Dermis lymphatic vessel endothelial cell (primary cell): ENCODE measurements at places on chromosomes 16 and 17. TPM values are rescaled to one million over a fixed set of nuclear protein-coding genes. Genes with fewer than 3 reads are reported as not detected.

The TBX21 gene
- under 0.01 and 0.09 TPM in 2 replicates for total RNA-seq

The CES2 gene
- total RNA-seq = 13.8 and 15.1 TPM in 2 replicates

The PDE6G gene
- total RNA-seq = 1.2 and 4.3 TPM in 2 replicates

The TMEM238L gene
- not detected in 2 replicates for total RNA-seq

The ZNRF1 gene
- total RNA-seq = 9.0 and 10.8 TPM in 2 replicates

The ADAMTS18 gene
- 4.3 and 14.5 TPM in 2 replicates for total RNA-seq

The CYBA gene
- total RNA-seq = 329 and 521 TPM in 2 replicates

The TEDC2 gene
- total RNA-seq = 1.7 and 2.1 TPM in 2 replicates

The CCDC78 gene
- 0.22 and 0.34 TPM in 2 replicates for total RNA-seq

The PIRT gene
- total RNA-seq = not detected in 2 replicates

The TCAP gene
- total RNA-seq = 0.60 and 0.65 TPM in 2 replicates

The TBC1D28 gene
- total RNA-seq = not detected in 2 replicates

The TMC6 gene
- total RNA-seq = 33.3 and 41.2 TPM in 2 replicates

The LRRC36 gene
- 0.11 TPM in 1 of 2 replicates, not detected in the other for total RNA-seq

The HNF1B gene
- total RNA-seq = not detected in 2 replicates

The CA5A gene
- not detected in 2 replicates for total RNA-seq

The HSD11B2 gene
- 0.09 TPM in 1 of 2 replicates, not detected in the other for total RNA-seq

The NPIPA3 gene
- total RNA-seq = 0.11 and 0.52 TPM in 2 replicates

The HOXB4 gene
- 0.76 and 1.4 TPM in 2 replicates for total RNA-seq

The KRT23 gene
- total RNA-seq = 0.34 and 1.7 TPM in 2 replicates

The DOC2B gene
- total RNA-seq = 6.0 and 7.8 TPM in 2 replicates

The LDHD gene
- total RNA-seq = 0.34 and 0.65 TPM in 2 replicates

The KRTAP4-3 gene
- total RNA-seq = not detected in 2 replicates

The TRPV3 gene
- under 0.01 TPM in 1 of 2 replicates, not detected in the other for total RNA-seq

The MILR1 gene
- 0.52 and 0.76 TPM in 2 replicates for total RNA-seq

The RNF112 gene
- 0.34 and 0.54 TPM in 2 replicates for total RNA-seq
